8988T (cell line): ENCODE measurements at places on chromosomes 2 and 18.
A peak's percentile ranks its signal among the peaks of the same experiment; 100 is the strongest.

GRCh38 chr2:133581010-133581760 is 12.9 kb upstream of the NCKAP5 start:
- DNase-seq: no peak

DNA sequence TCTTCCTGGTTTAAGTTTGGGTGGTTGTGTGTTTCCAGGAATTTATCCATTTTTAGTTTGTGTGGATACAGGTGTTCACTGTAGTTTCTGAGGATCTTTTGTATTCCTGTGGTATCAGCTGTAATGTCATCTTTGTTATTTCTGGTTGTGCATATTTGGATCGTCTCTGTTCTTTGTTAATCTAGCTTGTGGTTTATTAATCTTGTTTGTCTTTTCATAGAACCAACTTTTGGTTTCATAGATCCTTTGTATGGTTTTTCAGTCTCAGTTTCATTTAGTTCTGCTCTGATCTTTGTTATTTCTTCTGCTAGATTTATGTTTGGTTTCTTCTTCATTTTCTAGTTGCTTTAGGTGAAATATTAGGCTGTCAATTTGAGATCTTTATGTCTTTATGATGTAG is 202.4 kb upstream of the ZSWIM2 start:
- no peak for DNase-seq

GRCh38 chr2:160407393-160408172 is 86.0 kb downstream of the RBMS1 start:
- peak; percentile 52 for DNase-seq

DNA sequence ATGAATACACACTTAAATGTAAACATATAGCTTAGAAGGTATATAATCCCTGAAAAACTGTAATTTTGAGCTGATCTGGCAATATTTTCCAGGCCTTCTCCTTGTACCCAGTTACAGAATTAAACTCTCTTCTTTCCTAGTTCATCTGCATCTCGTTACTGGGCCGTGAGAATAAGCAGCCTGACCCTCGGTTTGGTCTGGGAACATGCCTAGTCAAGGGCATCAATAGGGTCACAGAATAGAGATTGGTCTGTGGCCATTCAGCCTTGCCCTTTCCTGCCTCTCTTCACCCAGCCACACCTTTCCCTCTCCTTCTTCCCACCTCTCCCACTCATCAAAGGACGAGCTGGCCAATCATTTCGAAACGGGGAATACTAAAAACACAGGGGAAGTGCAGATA is 27.3 kb downstream of the SULT1C2 start:
- DNase-seq: no peak

DNA sequence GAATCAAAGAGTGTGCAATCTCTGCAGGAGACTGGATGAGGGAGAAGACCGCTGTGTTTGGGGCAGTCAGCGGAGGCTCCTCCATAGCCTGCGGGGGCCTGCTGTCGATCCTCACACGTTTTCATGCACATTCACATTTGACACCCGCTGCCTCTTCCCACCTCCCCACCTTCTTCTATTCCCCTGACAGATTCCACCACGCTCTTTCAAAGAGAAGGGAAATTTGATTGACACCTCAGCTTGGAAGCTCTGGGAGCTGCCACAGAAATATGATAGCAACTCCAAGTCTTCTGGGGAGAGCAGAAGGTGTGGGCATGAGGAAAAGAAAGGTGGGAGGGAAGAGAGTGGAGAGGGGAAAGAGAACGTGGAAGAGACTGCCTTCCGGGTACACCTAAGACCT is 87.5 kb downstream of the BOD1L2 start:
- DNase-seq: no peak

DNA sequence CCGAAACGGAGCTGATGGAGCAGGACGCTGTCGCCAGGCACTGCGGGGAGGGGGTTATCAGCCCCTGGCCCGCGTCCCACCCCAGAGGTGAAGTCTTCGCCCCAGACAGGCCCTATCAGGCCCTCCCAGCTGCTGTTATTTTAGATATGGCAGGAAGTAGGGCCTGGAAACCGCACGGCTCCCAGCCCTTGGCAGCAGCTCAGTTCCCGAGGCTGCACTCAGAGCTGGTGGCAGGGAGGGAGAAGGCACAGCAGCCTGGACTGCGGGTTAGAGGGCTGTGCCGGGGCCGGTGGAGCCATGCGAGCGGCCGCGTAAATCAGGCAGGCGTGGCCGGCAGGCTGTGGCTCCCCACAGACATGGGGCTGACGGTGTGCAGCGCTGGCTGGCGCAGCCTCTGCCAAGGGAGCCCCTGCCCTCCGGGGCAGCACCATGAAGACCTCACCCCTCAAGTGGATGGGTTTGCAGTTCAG is 111.4 kb downstream of the NFATC1 start:
- DNase-seq: no peak

- DNase-seq: no peak
Measured at GRCh38 chr2:13102397-13103063, 385.8 kb downstream of the TRIB2 start.

DNA sequence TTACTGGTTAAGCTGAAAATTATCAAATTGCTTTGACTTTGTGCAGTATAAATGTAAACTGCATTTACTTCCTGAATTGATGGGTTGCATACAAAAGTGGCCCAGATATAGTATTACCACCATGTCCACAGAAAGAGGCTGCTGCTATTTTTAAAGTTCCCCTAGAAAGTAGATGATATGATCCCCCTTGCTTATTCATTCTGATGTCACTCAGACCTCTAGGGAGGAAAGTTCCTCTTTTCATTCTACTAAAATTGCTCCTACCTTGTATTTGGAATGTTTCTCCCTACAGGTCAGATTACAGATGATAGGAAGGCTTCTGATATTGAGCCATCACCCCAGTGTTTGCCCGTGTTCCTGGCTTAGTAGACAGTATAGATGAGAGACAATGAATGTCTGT is 247.6 kb upstream of the TNP1 start:
- no peak for DNase-seq

DNA sequence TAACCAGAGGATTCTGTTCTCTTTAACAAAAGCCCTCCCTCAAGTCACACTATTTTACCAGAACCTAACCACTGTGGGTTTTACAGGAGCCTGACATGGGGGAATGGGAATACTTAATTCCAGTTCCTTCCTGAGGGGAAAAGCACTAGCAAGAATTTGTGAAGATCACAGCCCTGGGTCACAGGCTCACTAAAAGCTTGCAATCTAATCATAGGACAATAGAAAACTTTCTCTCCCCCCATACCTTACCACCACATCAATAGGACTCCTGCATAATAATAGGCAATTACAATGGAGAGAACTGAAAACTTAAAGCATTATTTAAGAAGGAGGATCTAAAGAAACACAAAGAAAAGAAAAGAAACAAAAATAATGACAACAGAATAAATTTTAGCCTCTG is 225.8 kb upstream of the ZNF804A start:
- DNase-seq: no peak

GRCh38 chr2:190462181-190462580 is 54.0 kb downstream of the MFSD6 start:
- DNase-seq: no peak

- no peak for DNase-seq
Measured at GRCh38 chr2:144583381-144583729, 63.4 kb upstream of the ZEB2 start.

DNA sequence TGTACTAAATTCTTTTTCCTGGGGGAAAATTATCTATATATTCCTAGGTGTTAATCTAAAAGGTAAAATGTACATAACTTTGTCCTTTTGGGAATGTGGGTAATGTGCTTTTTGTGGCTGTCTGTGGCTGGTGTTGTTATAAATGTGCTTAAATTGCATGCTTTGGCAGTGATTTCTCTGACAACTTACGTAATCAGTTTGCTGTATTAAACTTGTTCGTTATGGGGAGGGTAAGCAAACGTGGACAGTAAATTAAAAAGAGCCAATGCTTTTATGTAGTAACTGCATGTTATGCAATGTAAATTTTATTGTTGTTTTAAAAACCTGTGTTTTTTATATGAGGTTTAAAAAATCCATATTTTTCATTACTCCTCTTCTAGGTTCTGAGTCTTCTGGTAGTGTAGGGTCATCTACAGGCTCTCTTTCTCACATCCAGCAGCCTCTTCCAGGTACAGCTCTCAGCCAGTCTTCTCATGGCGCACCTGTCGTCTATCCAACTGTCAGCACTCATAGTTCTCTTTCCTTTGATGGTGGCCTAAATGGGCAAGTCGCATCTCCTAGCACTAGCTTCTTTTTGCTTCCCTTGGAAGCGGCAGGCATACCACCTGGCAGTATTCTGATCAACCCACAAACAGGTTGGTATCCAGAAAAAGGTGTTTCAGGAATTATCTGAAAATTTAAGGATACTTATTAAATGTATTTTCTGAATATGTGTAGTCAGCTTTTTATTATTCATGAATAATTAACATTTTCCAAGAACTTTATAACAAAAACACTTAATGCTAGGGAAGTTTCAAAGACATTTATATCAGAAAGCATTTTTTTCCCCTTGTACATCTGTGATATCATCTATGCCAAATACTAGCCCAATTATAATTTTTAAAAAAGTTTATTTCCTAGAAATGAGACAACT is 100.2 kb upstream of the UBXN4 start:
- no peak for DNase-seq

- no peak for DNase-seq
Measured at GRCh38 chr18:77676910-77677309, 427.3 kb downstream of the GALR1 start.

DNA sequence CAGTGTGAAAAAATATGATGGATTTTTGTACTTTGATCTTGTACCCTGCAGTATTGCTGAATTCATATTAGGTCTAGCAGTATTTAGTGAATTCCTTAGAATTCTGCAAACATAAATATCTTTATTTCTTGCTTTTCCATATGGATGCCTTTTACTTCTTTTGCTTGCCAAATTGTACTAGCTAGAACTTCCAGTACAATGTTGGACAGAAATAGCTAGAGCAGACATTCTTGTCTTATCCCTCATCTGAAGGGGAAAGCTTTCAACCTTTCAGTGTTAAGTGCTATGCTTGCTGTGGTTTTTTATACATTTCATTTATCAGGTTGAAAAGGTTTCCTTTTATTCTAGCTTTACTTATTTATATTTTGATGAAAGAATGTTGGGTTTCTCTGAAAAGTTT is 1321.9 kb upstream of the CHAC2 start:
- no peak for DNase-seq

GRCh38 chr2:241598487-241598886 is 38.5 kb downstream of the THAP4 start:
- DNase-seq: no peak

DNA sequence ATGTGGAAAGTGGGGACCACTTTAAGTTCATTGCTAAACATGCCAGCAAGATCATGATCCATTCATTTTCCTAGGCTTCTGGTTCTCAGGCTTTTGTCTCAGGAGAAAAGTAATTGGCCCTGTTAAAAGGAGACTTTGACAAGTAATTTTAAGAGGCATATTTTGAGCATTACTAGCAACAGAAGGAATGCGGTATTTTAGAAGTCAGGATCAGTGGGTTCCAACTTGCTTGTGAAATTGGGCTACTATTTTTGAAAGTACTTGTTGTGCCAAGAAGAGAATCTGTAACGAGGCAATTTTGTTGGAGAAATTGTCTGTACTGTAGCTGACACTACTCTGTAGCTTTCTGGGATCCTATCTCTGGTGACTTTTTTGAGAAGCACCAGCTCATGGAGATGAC is 59.4 kb downstream of the CERS6 start:
- DNase-seq: no peak

GRCh38 chr2:15800495-15801329 is 139.6 kb upstream of the MYCN start:
- no peak for DNase-seq

GRCh38 chr2:241619597-241620418 is 17.1 kb downstream of the THAP4 start:
- no peak for DNase-seq

DNA sequence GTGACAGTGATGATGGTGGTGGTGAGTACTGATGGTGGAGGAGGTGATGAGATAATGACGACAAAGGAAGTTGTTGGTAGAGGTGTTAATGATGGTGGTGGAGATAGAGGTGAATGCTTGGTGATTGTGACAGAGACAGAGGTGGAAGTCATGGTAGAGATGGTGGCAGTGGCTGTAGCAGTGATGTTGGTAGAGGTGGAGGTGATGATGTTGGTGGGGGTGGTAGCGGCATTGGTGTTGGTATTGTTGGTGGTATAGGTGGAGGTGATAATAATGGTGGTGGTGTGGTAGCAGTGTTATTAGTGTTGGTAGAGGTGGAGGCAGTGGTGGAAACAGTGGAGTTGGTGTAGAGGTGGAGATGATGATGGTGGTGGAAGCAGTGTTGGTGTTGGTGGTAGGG is 36.4 kb downstream of the LYPD1 start:
- DNase-seq: no peak

GRCh38 chr2:95061601-95062183 is 36.2 kb downstream of the MAL start:
- no peak for DNase-seq

DNA sequence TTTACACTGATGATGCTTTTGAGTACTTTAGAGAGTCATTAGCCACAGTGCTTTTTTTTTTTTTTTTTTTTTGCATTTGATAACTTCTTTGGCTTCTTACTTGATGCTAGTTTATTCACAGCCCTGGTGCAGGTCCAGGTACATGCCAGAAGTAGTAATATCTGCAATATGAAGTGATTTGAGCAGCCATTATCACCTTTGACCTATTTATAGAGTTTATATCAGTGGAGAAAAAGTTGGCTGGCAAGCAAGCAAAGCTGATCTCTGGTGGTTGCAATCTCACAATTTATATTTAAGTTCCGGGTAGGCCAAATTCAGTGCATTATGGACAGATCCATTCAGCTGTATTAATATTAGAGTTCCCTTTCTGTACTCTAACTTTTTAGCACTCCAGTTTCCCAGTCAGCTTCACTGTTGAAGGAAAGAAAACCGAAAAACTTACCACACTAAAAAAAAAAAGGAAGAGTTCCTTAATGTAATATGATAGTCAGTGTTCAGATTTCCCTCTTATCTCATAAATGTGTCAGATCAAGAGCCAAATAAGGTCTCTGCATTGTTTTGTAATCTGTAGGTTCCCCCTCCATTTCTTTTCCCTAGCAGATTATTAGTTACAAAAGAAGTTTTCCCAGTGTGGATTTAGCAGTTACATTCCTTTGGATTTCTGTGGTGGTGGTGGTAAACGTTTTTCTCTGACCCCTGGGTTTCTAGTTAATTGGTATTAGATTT is 78.6 kb downstream of the HAUS1 start:
- DNase-seq: no peak

DNA sequence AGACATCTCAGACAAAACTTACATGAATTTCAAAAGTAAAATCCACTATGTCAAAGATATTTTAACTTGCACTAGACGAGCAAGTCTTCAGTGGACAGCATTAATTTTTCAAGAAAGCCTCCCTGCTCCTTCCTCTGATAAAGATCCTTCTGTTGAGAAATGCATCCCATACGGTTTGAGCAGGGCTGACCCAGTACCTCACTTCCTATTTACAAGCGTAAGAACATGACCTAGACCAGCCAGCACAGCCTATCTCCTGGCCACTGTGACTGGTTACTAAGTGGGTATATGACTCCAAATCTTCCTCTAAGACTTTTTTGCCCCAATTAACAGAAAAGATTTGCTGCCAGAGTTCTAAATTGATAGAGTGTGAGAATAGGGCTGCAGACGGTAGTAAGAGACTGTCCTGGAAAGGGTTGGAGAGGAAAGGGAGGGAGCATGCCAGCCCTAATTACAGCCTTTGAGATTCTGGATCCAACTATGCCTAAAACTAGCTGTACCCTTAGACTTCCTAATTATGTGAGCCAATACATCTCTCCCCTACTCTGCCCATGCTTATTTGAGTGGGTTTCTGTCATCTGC is 108.4 kb downstream of the PRELID3A start:
- DNase-seq: no peak
